ENCODE measurements at places on chromosomes 7 and 10.

DNA sequence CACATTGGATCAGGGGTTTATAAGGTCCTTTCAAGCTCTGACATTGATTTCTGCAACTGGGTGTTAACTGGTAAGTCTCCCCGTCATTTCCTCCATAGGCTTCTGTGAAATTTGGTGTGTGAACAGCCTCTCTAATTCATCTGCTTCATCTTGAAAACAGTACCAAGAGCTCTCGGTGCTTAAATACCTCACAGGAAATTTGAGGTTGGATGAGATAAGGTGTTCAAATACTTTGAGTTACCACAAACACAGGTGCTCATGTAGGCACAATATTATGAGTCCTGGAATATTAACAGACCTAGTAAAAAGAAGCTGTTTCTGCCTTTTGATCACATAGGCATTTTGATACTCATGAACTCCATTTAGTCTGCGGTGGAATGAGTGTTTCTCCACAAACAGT lies 85.2 kb downstream of the RTKN2 start:
- no peaks in the 10 kb centered on the region for H3K27me3 ChIP-seq
- peaks cover 51% of the 10 kb centered on the region for H3K4me1 ChIP-seq
- peak overlapping the region; percentile 75 for H3K27ac ChIP-seq
- DNase-seq, result no peak
- peak overlapping the region; percentile 52 for H3K4me3 ChIP-seq

GRCh38 chr7:117645481-117646165 lies 165.8 kb downstream of the CFTR start:
- H3K27ac ChIP-seq, result no peak overlapping the region
- no peaks in the 10 kb centered on the region for H3K36me3 ChIP-seq
- no peaks in the 10 kb centered on the region for H3K27me3 ChIP-seq
- no peak for DNase-seq
- no peak overlapping the region for H3K4me3 ChIP-seq

GRCh38 chr7:100655908-100656674 lies at the start of gene ACTL6B:
TSS of gene ACTL6B (minus strand) at chr7:100656448. CDS start at chr7:100656354, 94 bp downstream.
- H3K4me1 ChIP-seq, result peaks cover 5% of the 10 kb centered on the region
- H3K4me3 ChIP-seq, result no peak within 1 kb of the TSS
- peak; percentile 42 for DNase-seq
- peaks cover 42% of the 10 kb centered on the region for H3K27me3 ChIP-seq

DNA sequence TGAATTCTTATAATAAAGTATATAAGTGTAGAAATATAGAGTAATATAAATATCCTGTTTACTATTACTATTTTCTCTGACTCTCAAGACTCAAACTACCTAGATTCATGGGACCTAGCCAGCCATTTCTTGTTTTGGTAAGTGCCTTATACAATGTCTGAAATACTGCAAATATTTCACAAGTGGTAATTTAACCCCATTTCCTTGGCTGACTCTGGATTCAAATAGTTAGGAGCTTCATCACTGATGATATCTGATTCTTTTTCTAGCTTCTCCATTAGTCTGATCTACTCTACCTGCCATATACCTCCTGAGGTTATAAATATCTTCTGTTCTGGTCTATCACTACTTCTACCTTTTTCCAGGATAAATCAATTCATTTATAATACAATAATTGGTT lies 6.4 kb upstream of the RALA start:
- no peak overlapping the region for H3K4me3 ChIP-seq
- DNase-seq, result no peak
- H3K4me1 ChIP-seq, result peaks cover 2% of the 10 kb centered on the region
- H3K27me3 ChIP-seq, result peaks cover 36% of the 10 kb centered on the region

GRCh38 chr7:7125963-7126362 lies 56.4 kb upstream of the C1GALT1 start:
- DNase-seq, result no peak
- H3K27me3 ChIP-seq, result peaks cover 4% of the 10 kb centered on the region
- peaks cover 2% of the 10 kb centered on the region for H3K4me1 ChIP-seq
- no peak overlapping the region for H3K27ac ChIP-seq
- no peak overlapping the region for H3K4me3 ChIP-seq
- H3K36me3 ChIP-seq, result no peaks in the 10 kb centered on the region

All from T-helper 17 cell (primary cell).